ENCODE measurements at places on chromosomes 1 and 21.

- DNase-seq: no peak
These were observed 87.0 kb upstream of the VAMP3 start for GRCh38 chr1:7684132-7684531.

GRCh38 chr21:33584455-33584854 is 4.0 kb downstream of the DONSON start:
- DNase-seq: no peak

DNA sequence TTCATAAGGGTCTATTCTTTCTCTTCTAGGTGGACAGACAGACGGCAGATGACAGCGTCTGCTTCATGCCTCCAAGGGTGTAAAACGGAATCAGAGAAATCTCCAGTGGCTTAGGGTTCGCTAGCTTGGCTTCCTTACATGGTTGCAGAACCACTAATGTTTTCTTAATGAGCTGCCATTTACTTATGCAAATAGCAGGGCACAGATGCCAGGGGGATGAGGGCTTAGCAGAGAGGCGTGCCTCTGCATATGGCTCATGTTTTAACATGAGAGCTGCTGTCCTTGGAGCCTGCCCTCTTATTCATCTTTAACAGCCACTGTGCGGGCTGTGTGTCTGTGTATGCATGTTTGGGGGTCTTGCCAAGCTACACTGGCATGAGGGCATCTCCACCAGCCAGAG is 119.6 kb downstream of the IER5 start:
- DNase-seq: no peak

DNA sequence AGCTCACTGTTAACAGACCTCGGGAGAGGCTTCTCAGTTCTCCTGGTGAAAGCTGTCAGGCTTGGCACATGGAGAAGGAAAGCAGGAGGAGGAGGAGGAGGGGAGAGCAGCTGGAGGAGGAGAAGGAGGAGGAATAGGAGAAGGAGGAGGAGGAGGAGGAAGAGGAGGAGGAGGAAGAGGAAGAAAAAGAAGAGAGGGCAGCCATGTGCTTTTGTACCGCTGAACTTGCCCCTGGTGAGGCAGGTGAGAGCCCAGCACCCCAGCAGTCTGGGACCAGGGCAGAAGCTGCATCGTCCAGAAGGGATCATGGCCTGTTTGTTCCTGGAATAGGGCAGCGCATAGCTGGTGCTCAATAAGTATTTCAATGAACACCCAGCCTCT is 21.3 kb upstream of the GRHL3 start:
- no peak for DNase-seq

DNA sequence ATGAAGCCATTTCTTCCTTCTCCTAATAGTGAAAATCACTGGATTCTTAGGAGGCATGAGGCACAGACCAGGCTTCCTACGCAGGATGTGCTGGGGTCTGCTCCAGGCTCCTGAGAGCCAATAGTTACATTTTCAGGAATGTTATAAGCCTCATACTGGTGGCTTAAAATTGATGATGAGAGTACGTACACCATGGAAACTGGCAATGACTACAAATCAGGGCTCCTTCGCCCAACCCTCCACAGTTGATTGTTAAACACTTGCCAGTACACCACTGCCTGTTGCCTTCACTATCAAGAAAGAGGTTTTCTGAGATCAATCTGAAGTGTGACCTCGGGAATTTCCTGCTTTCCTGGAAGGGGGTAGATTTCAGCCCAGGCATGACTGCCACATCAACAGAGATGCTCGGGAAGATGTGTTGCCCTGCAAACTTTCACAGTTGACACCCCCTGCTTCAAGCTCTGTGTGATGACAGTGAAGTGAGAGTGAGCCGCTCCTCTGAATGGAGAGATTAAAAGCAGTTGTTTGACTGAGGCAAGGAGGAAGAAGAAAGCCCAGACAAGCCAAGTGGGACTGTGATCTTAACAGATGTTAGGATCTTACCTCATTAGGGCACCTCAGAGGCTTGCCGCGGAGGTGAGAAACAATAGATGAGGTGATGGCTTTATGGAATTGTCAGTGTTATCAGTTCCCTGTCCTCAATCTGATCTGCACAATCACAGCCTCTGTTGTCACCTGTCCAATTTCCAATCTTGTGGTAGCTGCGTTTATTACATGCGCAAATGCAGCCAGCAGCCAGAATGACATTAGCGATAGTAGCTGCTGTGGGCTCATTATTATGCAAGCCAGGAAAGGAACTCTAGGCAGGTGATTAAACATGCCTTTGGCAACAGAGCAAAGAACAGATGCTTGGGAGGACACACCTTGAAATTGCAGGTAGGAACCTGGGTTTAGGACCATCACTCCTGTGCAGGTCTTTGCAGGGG is 277.3 kb downstream of the KAZN start:
- no peak for DNase-seq

- DNase-seq: no peak
These were observed 132.0 kb downstream of the GIPC2 start for GRCh38 chr1:78177708-78178270.

DNA sequence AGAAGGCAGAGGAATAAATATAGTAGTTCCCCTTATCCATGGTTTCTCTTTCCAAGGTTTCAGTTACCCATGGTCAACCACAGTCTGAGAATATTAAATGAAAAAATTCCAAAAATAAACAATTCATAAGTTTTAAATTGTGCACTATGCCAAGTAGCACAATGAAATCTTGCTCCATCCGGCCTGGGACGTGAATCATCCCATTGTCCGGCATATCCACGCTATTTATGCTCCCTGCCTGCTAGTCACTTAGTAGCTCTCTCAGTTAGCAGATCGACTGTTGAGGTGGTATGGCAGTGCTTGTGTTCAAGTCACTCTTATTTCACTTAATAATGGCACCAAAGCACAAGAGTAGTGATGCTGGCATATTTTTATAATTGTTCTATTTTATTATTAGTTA is 58.6 kb upstream of the ARHGAP29 start:
- DNase-seq: no peak

- no peak for DNase-seq
These were observed 562.8 kb downstream of the KIF26B start for GRCh38 chr1:245717611-245718010.

- peak; percentile 35 for DNase-seq
These were observed 221.6 kb upstream of the VAMP3 start for GRCh38 chr1:7549277-7550161.

GRCh38 chr1:240652549-240652948 is 40.6 kb upstream of the GREM2 start:
- no peak for DNase-seq

GRCh38 chr1:203379825-203380224 is 28.9 kb upstream of the FMOD start:
- DNase-seq: no peak

Data from NK-92 treated with Interleukin-12 subunit alpha and Interleukin-12 subunit beta, amount 100 ng/mL, for 24 hours (cell line).